ENCODE measurements at places on chromosomes 5 and 9.
A peak's percentile ranks its signal among the peaks of the same experiment; 100 is the strongest.

DNA sequence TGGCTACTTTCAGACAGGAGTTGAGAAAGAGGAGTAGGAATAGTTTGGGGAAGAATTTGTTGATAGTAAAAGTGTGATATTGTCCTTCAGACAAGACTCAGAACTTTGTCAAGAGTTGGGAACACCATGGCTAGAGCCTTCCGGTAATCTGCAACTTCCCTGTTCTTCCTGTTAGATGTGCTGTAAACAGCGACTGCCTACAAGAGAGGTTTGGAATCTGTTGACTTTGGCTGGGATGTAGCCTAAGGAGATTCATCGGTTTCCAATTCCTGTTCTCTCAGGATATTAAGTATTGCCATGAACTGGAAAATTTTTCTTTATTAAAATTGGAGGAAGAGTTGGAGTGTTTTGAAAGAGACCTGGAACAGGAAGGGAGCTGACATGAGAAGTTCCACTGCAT is 43.9 kb downstream of the ARHGAP26 start:
- no peak for DNase-seq

DNA sequence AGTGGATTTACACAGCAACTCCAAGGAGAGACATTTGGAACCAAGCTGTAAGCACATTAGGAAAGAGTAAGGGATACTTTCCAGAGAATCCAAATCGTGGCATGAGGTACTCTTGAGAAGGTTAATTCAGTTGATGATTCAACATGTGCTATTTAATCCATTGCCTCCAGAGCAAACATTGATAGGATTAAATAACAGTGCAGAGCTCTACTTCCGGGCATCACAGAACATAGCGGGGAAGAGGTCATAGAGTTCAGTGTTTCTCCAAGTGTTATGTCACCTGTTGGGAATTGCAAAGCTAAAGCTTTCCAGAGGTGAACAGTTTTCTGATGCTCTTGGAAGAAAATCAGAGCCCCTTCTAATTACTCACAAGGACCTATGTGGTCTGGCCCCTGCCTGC is 127.5 kb downstream of the PPP2R2B start:
- DNase-seq, result no peak

DNA sequence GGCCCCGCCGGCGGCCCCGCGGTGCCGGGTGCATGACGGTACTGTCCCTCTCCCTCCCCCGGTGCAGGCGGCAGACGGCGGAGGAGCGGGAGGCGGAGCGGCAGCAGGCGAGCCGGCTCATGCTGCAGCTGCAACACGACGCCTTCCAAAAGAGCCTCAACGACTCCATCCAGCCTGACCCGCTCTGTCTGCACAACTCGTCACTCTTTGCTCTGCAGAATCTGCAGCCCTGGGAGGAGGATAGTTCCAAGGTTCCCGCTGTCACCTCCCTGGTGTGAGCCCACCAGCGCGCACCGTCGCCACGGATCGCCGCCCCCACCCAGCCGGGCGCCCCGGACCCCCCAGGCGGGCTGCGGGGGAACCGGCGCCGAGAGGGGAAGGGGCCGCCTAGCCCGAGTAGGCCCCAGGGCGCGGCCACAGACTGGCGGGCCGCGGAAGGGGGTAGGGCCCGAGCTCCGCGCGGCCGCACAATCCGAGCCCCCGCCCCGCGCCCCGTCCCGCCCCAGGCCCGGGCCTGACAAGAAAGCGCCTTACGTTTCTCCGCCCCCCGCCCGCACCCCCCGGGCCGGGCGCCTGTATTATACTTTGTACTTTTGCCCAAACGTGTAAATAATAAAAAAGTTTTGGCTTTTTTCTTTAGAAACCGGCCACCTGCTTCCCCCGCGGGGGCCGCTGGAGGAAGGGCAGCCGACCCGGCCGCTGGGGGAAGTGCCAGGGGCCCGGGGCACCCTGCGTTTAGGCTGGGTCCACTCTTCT is 2.5 kb downstream of the TLX3 start:
- DNase-seq, result no peak

DNA sequence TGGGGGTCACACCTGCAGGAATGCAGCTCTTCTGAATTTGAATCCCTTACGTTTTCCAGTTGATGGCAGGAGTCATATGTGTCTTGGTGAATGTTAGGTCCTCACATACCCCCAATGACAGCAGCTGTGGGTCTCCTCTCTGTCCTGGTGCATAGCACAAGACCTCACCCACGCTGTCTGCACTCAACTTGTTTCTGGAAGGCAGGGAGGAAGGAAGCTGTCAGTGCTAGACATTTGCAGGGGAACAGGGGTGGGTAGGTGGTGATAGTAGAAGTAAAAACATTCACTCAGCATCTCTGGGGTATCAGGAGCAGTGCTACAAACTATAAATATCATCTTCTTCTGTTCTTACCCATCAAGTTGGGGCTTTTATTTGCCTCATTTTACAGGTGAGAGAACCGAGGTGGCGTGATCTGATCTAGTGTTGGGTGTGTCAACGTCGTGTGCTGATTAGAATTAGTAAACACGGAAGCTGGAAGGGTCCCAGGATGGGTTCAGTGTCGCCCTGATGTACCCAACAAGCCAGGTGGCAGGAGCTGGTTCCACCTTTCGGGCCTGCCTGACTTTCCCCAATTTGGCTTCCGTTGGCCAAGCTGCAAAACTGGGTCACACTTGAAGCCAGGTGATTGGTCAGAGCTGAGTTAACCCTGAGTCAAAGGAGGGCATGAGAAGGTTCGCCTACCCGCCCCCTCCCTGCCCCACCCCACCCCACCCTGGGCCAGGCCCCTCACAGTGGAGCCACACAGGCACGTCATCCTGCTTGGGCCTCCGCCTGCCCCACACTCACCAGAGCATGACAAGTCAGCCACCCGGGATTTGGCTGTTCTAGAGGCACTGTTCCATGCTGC is 15.8 kb downstream of the ERGIC1 start:
- DNase-seq, result no peak

- DNase-seq, result no peak
Measured at GRCh38 chr5:23235246-23235645, 272.2 kb upstream of the PRDM9 start.

GRCh38 chr9:125902214-125902613 is 155.0 kb downstream of the PBX3 start:
- no peak for DNase-seq

- DNase-seq, result no peak
Measured at GRCh38 chr5:127425037-127425436, 92.4 kb upstream of the PRRC1 start.

DNA sequence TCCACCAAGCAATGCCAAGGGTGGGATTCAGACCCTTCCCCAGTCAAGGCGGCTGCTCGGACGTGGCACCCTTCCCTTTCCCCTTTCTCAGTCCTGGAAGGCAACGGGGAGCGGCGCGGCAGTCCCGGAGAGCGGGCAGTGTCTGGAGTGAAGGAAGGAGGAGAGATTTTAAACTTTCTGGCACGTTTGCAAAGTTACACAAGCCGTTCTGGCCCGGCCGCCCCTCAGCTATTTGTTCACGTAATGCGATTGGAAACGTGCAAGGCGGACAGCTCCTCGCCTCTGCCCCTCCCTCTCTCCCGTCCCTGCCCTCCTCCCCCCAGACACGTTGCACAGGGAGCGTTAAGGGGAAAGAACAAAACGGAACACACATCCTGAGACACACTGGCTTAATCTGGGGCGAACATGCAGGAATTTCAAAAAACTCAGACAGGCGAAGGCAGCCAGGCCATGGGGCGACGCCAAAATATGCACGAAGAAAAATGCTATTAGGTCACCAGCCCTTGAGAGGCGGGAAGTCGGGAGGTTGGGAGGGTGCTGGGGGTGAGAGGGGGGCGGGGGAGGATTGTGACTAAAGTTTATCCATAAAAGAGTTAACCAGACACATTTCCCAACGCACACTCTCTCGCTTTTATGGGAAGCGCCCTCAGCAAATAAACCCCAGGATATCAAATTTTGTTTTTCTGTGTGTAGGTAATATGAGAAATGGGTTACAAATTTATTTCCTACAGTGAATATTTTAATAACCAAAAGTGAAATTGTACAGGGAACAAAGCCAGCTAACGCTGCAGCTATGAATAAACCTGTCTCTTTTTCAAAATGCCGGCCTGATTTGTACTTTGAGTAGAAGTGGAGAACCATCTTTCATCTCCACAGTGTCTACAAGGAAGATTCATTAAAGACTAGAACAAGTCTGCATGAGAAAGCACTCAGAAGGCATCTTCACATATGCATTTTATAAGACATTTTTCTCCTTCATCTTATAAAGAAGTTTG is at the start of gene LOX:
TSS of gene LOX (minus strand) at position 144 of the 995 bp plus-strand sequence. CDS start 274 bp downstream, outside the sequence.
- DNase-seq, result peak; percentile 83

DNA sequence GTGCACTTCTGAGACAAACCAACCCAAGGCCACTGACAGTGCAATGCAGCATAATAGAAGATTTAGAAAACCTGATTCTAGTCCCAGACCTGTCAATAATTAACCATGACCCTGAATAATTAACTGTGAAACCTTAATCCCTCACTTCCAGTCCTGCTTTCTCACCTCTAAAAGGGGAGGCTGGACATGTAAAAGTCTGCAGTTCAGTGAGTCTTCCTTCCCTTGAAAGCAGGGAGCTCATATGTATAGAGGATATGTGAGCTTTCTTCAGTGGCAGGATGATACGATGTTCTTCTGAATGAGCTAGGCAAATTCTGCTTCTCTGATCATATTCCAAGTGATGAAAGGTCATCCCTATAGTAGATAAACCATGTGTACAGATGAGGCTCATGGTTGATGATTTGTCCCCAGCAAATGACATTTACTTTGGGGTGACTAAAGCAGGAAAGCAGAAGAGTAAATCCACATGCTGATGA is 2.9 kb downstream of the KCNV2 start:
- DNase-seq, result no peak

- DNase-seq, result no peak
Measured at GRCh38 chr5:87099968-87100367, 167.7 kb upstream of the RASA1 start.

GRCh38 chr5:179160584-179160983 is 100.4 kb downstream of the ZNF354C start:
- DNase-seq, result no peak

All from HS-27A (cell line).